ENCODE measurements at places on chromosomes 7 and 10. TPM values are rescaled to one million over a fixed set of nuclear protein-coding genes. Genes with fewer than 3 reads are reported as not detected.
A peak's percentile ranks its signal among the peaks of the same experiment; 100 is the strongest.

The INA gene
- total RNA-seq = 0.38 TPM

GRCh38 chr7:23893942-23894891 is 184.2 kb downstream of the STK31 start:
- DNase-seq = no peak

GRCh38 chr10:14003517-14004184 is 327.1 kb downstream of the FRMD4A start:
- DNase-seq = no peak

- DNase-seq = peak; percentile 82
These were observed at the start of gene PALS2 for GRCh38 chr7:24572997-24573553. TSS of gene PALS2 (plus strand) at chr7:24573452. CDS start at chr7:24623668, 50,216 bp downstream.

The PCDH15 gene
- not detected for total RNA-seq

DNA sequence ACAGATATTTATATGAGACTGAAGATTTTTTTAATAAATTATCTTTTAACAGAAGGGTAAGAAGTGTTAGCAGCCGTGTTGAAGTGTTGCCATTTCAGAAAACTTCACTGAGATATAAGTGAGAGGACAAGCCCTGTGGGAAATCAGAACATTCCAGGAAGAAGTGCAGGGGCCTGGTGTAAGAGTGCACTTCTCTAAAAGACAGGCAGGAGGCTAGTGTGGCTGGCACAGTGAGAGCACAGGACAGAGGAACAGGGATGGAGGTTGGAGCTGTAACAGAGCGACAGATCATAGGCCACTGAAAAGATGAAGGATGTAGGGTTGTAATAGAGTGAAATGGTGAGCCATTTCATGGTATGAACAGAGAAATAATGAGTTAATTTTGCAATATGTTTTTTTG is 608.9 kb downstream of the SORCS1 start:
- no peak for DNase-seq

DNA sequence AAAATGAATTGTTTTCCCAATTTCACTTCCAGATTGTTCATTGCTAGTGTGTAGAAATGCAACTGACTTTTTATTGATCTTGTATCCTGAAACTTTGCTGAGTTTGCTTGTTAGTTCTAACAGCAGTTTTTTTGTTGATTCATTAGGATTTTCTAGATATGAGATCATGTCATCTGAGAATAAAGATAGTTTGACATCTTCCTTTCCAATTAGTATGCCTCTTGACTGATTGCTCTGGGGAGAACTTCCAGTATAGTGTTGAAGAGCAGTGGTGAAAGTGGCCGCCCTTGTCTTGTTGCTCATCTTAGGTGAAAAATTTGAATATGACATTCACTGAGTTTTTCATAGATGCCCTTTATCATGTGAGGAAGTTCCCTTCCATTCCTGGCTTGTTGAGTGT is 11.9 kb upstream of the SUN1 start:
- no peak for DNase-seq

The CCDC7 gene
- total RNA-seq = 8.8 TPM

GRCh38 chr7:74683799-74684198 is 26.3 kb downstream of the GTF2I start:
- DNase-seq = no peak

- no peak for DNase-seq
These were observed 76.4 kb downstream of the CRPPA start for GRCh38 chr7:16344927-16345326.

The MLXIPL gene
- 0.43 TPM for total RNA-seq

DNA sequence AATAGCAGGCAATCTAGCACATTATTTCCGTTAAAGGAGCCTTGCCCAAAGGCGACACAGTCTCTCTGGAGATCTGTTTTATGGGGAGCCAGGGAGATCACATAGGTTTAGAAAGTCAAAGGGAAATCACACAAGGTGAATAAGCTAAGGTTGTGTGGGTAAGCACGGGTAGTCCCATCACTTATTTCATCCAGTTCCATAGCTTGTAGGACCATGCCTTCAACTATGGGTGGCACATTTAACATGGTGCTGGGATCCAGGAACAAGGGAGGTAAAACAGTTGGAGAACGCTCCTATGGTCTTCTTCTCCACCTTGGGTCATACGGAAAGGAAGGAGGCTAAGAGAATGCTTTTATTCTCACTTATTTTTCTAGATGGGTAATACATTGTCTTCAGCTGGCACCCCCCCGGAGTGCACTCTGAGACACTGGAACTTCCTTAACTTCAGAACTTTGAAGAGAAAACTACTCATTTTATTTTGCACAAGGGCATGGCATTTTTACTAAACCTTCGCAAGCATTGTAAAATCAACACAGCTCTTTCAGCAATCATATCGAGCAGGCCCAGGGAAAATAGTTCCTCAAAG is 435.4 kb downstream of the KIF20B start:
- no peak for DNase-seq

- DNase-seq = no peak
These were observed 35.2 kb upstream of the EN2 start for GRCh38 chr7:155422599-155423336.

GRCh38 chr10:56934515-56934914 is 573.5 kb upstream of the ZWINT start:
- DNase-seq = no peak

DNA sequence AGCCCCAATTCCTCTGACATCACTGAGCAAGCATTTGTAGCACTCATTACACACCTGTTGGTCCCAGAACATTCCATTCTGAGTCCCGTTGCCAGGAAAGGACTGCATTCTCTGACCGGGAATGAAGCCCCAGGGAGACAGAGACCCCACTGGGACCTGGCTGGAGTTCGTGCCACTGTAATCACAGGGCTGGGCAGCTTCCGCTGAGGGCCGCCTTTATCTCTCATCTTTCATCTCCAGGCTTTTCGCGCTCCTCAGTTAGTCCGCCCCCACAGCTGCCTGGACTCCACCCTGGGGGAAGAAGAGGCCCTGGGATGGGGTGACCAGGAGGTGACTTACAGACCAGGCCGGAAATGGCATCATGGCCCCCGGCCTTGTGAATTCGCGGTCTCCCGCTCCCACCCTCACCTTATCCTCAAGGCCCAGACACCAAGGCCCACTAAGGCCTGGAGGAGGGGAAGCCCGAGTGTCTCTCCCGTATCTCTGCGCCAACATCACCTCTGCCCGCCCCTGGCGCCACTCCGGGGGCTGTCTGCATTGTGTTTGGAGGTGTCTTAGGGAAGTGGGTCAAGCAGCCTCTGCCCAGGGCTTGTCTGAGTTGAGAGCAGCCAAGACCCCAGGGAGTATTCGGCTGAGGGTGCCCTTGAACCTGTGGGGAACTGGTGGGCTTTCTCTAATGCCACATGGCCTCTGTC is 75.4 kb downstream of the PROSER2 start:
- DNase-seq = no peak

DNA sequence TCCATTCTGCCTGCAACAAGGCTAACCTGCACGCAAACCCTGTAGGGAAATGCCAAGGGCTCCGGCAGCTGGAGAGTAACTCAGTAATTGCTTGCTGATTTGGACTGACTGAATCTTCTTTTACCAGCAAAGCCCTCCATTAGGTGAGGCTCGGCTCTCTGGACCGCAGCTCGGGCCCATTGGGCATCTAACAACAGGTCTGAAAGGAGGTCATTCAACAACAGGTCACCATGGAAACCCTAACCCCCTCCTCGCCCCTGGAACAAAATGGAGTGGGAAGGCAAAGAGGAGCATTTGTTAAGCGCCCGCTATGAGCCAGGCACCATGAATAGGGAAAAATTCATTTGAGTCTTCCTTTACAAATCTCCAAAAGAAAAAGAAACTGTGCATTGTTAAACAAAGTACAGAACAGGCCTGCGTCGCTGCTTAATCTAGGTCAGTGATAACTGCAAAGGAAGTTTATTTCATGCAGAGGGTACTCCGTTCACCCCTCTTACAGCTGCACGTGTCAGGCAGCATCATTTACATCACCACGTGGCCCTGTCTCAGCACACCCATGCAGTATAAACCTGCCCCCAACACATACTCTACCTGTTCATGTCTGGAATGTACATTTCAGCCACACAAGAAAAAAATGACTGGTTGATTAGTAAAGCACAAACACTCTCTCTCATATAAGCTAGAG is 248.8 kb upstream of the NEBL start:
- DNase-seq = no peak

GRCh38 chr7:1473864-1474512 is 14.7 kb upstream of the MICALL2 start:
- DNase-seq = peak; percentile 84

- no peak for DNase-seq
These were observed 6.6 kb downstream of the PWWP2B start for GRCh38 chr10:132403511-132404168.

DNA sequence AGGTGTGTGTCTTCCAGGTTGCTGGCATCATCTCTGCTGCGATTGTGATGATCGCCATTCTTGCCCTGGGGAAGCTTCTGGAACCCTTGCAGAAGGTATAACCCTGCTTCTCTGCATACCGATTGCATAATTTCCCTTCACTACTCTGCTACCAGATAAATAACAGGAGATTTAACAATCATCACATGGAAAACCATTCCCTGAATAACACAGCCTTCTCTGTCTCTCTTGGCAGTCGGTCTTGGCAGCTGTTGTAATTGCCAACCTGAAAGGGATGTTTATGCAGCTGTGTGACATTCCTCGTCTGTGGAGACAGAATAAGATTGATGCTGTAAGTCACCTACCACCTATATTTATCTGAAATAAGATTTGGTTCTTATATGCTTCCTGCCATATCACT is 33.8 kb downstream of the SLC26A4 start:
- no peak for DNase-seq

The PRPS1L1 gene
- total RNA-seq = not detected

The SPACDR gene
- 0.46 TPM for total RNA-seq

GRCh38 chr10:127649642-127650041 is 87.3 kb upstream of the FOXI2 start:
- no peak for DNase-seq

DNA sequence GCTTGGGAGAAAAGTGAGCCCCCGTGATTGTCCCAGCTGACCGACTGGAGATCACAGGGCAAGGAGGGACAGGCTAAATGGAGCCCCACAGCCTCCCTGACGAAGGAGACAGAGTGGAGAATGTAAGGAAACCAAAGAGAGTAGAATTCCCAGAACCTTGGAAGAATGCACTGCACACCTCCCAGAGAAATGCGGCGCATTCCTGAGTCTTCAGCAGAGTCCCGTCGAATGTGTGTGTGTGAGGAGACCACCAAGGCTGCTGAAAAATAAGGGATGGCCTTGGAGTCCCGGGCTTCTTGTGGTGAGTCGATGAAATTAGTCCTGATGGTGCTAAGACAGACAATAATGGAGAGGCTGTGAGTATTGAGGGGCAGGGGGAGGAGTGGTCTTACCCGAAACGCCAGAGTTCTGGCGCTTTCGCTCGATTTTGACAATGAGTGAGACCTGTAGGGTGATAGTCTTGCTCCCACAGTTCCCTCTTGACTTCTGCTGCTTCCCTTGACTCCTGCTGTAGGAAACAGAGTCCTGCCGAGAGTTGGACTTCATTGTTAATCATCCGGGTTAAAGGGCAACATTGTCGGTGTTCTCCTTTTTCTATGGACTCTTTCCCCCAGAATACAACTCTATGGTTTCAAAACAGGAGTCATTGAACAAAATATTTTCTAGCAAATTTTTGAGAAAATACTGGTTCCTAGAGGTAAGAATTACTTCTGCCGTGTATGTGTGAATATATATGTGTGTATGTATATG is 103.2 kb downstream of the CNNM2 start:
- DNase-seq = no peak

The SFRP5 gene
- total RNA-seq = 0.13 TPM

The IPMK gene
- 7.5 TPM for total RNA-seq

The ITPRID1 gene
- total RNA-seq = not detected

- no peak for DNase-seq
These were observed 99.0 kb downstream of the UBE2H start for GRCh38 chr7:129853661-129854268.

DNA sequence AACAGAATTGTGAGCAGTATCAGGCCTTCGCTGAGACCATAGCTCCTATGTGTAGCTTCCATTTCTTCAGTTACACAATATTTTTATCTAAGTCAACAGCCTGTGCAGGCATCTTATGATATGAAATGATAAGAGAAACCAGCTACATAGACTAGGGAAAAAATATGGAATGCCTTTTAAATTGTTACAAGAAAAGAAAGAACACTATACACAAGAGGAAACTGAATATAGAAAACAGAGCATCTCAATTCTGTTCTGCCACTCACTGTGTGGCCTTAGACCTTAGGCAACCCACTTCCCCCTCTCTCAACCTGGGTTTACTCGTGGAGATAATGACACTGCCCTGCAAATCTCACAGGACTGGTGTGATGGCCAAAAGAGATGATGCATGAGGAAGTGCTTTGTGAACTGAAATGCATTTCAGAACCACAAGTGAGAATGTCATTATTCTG is 132.9 kb downstream of the LRRN3 start:
- no peak for DNase-seq

GRCh38 chr7:90773269-90773668 is 177.1 kb downstream of the CDK14 start:
- no peak for DNase-seq

DNA sequence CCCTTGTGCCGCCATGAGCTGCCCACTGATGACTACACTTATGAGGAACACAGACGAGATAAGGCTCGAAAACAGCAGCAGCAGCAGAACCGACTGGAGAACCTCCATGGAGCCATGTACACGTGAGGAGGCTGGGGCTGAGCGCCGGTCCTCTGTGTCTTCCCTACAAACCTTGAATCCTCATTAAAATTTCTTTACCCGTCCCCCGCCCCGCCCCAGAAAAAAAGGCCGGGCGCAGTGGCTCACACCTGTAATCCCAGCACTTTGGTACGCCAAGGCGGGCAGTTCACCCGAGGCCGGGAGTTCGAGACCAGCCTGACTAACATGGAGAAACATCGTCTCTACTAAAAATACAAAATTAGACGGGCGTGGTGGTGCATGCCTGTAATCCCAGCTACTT is 1.5 kb upstream of the RINT1 start:
- no peak for DNase-seq

The ANK3 gene
- 21.4 TPM for total RNA-seq

- DNase-seq = no peak
These were observed 132.7 kb downstream of the JCAD start for GRCh38 chr10:29926693-29927048.

DNA sequence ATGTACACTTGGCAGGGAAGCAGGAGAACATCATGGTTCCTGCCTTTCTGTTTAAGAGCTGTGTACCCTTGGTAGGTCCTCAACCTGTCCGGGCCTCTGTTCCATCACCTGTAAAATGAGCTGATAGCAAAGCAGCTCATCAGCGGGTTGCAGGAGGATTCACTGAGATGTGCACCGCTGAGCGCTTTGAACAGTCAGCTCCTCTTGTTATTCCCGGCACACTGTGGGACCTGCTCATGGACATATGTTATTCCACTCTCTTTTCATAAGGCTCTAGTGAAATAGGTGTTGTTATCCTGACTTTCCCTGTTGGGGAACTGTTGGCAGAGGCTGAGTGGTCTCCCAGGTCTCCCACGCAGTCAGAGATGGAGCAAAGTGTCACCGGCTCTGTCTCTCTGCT is 497.5 kb upstream of the ZMIZ1 start:
- no peak for DNase-seq

DNA sequence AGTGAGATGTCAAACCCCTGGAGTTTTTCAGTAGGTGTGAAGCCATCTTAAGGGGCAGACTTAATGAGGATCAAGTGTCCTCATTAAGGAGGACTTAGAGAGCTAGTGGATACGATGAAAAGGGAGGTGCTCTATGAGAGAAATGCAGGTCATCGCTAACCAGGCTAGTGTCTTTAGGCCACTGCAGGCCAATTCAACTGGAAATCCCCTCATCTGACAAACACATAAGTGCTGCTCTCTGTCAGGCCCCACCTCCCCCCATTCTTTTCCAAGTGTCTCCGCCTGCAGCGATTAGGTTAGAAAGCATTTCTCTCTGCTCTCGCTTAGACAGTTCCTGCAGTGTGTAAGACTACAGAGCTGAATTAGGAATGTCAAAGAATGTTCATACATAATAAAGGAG is 33.7 kb downstream of the RBM28 start:
- no peak for DNase-seq

All from activated T-cell treated with anti-CD3 and anti-CD28 coated beads, Interleukin-2, amount 50 U/mL, for 4 hours (primary cell).